ENCODE measurements at places on chromosomes 4 and X.

DNA sequence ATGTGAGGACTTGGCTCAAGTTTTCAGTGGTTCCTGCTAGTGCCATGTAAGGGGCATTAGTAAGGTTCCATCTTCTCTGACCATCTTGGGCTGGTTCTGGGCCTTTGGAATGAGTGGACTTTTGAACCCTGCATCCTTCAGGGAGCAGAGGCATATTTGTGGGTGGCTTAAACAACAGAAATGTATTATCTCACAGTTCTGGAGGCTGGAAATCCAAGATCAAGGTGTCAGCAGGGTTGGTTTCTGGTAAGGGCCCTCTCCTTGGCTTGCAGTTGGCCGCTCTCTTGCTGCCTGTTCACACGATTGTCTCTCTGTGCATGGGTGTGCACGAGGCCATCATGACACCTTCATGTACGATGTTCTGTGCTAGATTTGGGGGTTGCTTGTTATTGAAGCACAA, 21.3 kb downstream of the CCKAR start:
- no peak for DNase-seq

DNA sequence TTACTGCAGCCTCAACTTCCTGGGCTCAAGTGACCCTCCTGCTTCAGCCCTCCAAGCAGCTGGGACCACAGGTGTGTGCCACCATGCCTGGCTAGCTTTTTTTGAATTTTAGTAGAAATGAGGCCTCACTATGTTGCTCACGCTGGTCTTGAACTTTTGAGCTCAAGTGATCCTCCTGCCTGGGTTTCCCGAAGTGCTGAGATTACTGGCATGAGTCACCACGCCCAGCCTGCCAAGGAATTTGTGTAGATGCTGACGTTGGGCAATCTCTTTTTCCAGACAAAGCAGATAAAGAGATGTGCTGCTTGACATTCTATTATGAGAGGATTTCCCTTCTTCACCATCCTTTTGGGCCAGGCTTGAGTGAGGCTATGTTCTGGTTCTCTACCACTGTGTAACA, 254.5 kb upstream of the RPS6KA3 start:
- DNase-seq, result no peak

- DNase-seq, result no peak
These were observed 22.2 kb downstream of the IL2 start for GRCh38 chr4:122434285-122434684.

GRCh38 chr4:30416547-30416946, 303.6 kb upstream of the PCDH7 start:
- DNase-seq, result no peak

All from epithelial cell of prostate (primary cell).